Astrocyte (in vitro differentiated cells and primary cell): ENCODE measurements at places on chromosomes 2 and 18.

GRCh38 chr2:10079870-10080535 is at the start of gene CYS1:
Gene CYS1, minus strand, starts transcription at chr2:10080411. Its CDS starts 188 bp downstream, at chr2:10080223.
- no peak for DNase-seq

GRCh38 chr2:101197215-101197745 is 46.1 kb upstream of the TBC1D8 start:
- DNase-seq, result no peak

DNA sequence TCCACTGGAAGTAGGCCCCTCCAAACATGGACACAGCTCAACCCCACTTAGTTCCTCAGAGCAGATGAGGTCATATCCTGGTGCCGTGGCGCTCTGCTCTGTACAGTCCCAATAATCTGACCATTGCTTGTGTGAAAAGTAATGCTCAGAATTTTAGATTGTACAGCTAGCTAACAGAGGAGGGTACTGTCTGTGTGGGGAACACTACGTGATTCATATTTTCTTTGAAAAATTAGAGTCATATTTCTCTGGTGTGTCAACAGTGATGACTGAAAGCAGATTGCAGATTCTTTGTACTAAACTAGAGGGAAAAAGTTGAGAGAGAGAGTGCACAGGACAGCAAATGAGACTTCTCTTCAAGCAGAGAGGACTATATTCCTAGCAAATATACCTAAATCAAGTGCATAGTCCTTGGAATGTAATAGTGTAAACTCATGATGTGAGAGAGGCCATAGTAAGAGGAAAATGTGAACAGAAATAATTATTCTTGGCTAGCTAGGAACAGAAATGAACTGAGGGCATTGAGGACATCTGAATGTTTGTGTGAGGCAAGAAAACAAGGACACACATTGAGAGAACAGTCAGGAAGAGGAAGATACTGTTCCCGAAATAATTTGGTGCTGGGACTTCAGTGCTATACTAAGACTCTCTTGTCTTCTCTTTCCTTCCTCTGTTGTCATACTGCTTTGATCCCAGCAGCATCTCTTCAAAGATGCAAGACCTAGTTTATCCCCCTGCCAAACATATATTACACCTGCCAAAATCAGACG is 157.0 kb upstream of the RND3 start:
- peak; percentile 83 for DNase-seq

DNA sequence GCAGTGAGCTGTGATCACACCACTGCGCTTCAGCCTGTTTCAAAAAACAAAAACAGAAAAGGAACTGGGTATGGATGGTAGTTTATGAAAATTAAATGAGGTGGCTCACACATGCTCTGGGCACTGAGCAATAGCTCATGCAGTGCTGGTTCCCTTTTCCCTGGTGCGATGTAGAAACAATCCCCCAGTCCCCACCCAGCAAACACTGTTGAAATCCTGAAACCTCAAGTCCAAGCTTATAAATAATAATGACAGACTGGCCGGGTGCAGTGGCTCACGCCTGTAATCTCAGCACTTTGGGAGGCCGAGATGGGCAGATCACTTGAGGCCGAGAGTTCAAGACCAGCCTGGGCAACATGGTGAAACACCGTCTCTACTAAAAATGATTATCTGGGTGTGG is 55.4 kb upstream of the SMAD2 start:
- no peak for DNase-seq

DNA sequence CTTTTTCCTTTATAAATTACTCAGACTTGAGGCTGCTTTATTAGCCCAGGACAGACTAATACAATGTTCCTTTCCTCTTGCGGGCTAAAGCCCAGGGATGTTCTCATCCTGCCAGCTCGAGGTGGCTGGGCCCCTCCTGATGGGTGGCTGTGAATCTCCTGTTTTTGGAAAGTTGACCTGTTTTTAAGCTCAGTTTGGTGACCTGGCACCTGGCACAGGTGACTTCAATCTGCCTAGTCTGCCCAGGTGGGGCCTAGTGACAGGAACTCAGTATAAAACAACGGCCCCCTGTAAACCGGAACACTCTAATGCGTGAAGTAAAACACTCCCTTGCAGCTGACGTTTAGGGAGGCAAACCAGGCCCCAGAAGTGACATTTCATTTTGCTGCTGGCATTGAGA is 92.7 kb upstream of the SNTG2 start:
- DNase-seq, result no peak

- no peak for DNase-seq
Observed at GRCh38 chr2:134782792-134783191, 55.6 kb upstream of the ACMSD start.

DNA sequence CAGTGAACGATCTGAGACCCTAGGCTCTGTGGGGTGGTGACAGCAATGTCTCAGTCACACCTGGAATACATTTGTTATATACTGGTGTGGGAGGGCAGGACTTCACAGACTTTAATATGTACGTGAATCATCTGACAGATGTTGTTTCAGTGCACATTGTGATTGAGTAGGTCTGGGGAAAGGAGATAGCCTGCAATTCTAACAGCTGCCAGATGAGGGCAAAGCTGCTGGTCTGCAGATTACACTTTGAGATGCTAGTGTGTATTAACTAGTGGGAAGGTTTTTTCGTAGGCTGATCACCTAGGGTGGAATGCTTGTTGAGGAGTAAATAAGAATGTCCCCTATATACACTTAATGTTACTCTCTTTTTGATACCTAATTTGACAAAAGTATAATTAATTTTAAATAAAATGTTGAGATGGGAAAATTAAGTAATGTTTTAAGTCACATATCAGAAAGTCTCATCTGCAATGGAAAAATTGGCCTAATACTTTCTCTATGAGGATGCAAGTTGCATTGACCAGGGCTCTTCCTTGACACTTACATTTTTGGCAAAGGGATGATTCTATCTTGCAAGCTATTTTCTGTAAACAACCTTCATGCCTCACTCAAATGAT is 496.9 kb upstream of the HNMT start:
- DNase-seq, result peak; percentile 1

DNA sequence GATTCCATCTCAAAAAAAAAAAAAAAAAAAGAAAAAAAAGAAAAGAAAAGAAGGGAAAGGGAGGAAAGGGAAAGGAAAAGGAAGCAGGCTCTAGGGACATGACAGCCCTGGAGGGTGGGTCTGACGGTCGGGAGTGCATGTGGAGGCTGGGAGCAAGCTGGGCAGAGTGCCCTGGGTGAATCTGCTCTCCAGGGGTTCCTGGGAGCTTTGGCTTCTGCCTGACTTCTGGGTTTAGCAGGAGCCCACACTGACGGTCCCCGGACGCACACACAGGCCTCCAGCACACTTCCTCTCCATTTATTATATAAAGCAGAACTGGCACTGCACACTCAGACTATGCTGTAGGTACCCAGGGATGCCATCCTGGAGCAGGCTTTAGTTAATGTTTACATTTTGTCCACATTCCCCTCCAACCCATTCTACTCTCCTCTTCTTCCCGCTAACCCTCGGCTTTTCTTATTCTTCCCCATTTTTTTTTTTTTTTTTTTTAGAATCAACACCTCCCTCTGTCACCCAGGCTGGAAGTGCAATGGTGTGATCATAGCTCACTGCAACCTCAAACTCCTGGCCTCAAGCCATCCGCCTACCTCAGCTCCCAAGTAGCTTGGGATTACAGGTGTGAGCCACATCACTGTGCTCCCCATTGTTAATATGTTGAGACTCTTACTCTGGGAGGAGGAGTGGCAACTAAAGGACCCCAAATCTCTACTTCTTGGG is 151.1 kb upstream of the SLC1A4 start:
- DNase-seq, result peak; percentile 60

GRCh38 chr18:8762968-8763367 is 57.6 kb downstream of the MTCL1 start:
- no peak for DNase-seq

DNA sequence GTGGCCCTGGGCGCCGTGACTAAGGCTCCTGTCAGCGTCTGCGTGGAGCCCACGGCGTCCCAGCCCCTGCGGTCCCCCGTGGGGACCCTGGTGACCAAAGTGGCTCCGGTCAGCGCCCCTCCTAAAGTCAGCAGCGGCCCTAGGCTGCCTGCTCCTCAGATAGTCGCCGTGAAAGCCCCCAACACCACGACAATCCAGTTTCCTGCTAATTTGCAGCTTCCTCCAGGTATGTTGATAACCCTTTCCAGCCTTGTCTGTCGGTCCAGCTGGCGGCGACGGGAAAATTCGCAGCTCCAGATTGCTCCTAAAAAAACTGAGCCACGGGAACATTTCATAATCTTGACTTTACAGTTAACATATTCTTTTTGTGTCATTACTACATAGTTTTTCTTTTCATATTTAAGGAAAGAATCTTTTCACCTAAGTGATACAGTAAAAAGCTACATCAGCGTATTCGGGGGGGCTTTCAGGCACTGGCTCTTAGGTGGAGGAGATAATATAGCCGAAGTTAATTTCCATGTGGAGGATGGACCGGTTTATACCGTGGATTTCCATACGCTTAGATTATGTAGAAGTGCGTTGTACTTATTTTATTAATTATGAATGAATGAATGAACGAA is 916 bp downstream of the TAF4B start:
- no peak for DNase-seq

DNA sequence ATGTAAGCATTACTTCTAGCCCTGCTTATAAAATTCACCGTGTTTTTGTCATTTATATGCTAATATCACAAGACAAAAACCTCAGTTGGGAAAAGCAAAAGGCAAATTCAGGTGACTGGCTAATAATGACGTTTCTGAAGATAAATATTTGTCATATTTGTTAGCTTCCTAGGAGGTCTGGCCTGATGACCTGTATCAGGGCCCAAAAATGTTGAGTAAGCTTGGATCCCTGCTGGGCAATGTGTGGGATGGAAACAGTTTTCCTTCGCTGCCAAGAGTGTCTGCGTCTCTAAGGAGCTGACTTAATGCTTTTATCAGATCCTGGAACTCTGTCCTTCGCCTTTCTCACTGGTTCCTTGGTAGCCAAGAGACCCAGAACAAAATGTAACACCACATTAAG is 230.1 kb upstream of the PXDN start:
- peak; percentile 95 for DNase-seq

DNA sequence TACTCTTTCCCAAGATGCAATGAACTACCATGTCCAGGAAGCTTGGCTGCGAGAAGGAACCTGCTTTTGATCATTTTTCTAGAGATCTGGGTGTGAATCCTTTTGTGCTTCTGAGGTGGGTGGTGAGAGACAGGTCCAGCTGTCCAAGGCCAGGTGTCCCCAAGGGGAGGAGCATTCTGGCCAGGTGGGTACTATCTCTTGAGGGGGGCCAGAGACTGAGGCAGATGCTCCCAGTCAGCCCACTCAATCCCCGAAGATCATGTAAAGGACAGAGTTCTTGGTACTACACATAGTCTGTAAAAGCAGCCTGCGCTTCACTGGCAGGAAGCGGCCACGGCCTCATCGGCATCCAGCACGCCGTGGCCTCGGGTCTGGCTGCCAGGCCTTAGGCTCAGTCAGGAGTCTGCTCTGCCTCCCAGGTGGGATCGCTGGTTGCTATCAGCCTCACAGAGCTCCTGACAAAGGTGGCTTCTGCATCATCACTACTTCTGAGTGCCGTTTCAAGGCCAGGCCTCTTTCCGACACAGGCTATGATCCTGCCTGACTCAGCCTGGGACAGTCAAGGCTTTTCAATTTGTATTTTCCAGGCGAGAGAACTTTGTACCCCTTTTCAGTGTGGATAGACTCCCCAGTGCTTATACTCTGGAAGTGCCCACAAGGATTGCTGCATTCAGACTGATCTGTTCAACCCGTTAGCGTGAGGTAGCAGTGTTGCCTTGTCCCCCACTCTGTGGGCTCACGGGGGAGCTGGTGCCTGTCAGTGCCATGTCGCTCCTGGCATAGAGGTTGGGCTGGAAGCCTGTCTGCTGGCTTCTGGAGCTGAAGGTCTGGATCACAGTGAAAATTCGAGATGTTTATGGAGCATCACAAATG is 29.1 kb downstream of the STK25 start:
- no peak for DNase-seq

GRCh38 chr2:31188131-31188530 is 29.2 kb downstream of the CAPN14 start:
- DNase-seq, result no peak

- DNase-seq, result no peak
Observed at GRCh38 chr2:232973796-232974195, 39.3 kb downstream of the NGEF start.

DNA sequence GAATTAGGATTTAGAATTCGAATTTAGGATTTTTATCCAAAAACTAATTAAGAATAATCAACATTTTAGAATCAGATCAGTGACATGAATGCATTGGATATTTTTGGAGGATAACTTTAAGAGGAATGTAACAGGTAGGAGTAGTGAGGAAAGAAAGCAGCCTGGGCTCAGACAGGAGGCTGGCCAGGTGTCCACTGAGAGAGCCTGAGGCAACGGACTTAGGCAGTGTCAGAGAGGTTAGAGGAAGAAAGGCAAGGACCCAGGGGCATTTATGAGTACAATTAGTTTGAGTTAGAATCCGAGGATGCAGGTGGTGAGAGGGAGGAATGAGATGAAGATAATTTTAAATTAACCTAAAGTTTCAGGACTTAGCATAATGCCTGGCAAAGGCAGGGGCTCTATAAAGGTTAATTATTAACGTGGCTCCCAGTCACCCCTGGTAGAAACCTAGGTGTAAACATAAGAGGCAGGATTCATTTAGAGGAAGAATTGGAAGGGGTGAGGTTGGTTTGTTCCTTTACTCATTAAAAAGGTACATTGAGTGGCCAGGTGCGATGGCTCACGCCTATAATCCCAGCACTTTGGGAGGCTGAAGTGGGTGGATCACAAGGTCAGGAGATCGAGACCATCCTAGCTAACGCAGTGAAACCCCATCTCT is 507.1 kb downstream of the TMEM182 start:
- no peak for DNase-seq

DNA sequence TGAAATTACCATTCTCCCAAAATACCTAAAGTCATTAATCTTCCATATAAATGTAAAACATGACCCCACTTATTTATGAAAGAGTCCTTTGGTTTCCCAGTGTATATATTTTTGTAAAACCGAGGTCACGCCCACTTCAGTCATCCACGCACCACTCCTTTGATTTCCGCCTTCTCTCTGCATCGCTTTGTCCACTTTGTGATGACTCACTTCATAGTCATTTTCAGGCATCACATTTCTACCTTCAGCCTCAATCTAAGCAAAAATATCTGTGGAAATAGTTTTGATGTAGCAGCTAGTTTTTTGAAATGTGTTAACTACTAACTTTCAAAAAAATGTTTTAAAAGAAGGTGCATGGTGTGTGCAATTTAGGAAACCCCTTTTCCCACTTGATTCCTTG is 793.5 kb upstream of the SOX11 start:
- peak; percentile 57 for DNase-seq

GRCh38 chr2:32641180-32641579 is 13.3 kb downstream of the TTC27 start:
- no peak for DNase-seq

DNA sequence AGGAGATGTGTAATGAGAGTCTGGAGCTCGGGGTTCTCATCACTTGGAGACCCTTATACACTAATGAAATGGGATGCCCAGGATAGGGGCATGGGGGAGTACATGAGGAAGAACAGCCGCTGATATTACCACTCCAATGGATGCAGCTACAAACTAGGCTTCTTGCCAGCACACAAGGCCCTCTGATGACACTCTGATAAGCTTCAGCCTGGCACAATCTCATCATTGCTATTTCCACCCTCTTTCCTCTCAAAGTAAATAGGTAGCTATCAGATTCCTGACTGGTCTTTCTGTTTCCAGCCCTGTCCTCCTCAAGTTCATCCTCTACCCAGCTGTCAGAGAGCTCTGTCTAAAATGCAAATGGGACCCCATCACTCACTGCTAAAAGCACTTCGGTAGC is 103.0 kb downstream of the GPR39 start:
- DNase-seq, result no peak
